Jurkat, Clone E6-1 (cell line): ENCODE measurements at places on chromosomes 1 and 21.

GRCh38 chr1:62439652-62440371 is 3.0 kb downstream of the USP1 start:
- DNase-seq, result no peak

GRCh38 chr1:216929870-216930582 is 206.8 kb upstream of the ESRRG start:
- no peak for DNase-seq

- DNase-seq, result no peak
Observed at GRCh38 chr1:111089638-111090037, 50.3 kb downstream of the DRAM2 start.

DNA sequence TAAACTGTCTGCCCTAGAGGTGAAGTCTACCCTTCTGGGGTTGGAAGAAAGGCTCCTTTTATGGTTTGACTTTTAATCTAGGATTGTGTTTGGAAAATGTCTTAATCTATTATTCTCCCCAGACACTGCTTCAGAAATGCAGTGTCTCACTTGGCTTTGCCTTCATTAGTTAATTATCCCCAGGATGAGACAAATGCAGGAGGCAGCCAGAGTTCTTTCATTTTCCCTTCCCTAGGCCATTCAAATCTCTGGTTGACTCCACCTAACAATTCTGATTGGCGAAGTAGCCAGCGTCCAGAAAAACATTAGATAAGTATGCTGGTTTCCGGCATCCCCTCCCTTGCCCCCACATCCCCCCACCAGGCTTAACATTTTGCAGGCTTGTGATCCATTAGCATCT is 325.8 kb upstream of the PBX1 start:
- no peak for DNase-seq

- DNase-seq, result no peak
Observed at GRCh38 chr1:21653744-21654100, 15.4 kb downstream of the RAP1GAP start.
